ENCODE measurements at places on chromosomes 4 and X. TPM values are rescaled to one million over a fixed set of nuclear protein-coding genes. Genes with fewer than 3 reads are reported as not detected.

Gene TIGD2
- 2.8 TPM for total RNA-seq

Gene KLHL15
- 9.5 TPM for total RNA-seq

Gene CCNI
- total RNA-seq: 77.4 TPM

Gene ITGB1BP2
- total RNA-seq: 24.3 TPM

Gene CRMP1
- 0.06 TPM for total RNA-seq

Gene TACR3
- total RNA-seq: not detected

Gene GPR50
- total RNA-seq: not detected

Gene PPEF2
- not detected for total RNA-seq

Gene GAGE1
- not detected for total RNA-seq

Gene CNGA1
- under 0.01 TPM for total RNA-seq

Gene ANXA3
- total RNA-seq: 5.0 TPM

Gene DUX4
- not detected for total RNA-seq

Gene SOWAHD
- 0.13 TPM for total RNA-seq

Gene SLC34A2
- total RNA-seq: not detected

Gene RIPPLY1
- not detected for total RNA-seq

Gene NDST4
- not detected for total RNA-seq

Gene RNF150
- 0.13 TPM for total RNA-seq

Gene EREG
- total RNA-seq: 0.13 TPM

All from aortic smooth muscle cell (primary cell).